ENCODE measurements at places on chromosomes 2 and 18.

DNA sequence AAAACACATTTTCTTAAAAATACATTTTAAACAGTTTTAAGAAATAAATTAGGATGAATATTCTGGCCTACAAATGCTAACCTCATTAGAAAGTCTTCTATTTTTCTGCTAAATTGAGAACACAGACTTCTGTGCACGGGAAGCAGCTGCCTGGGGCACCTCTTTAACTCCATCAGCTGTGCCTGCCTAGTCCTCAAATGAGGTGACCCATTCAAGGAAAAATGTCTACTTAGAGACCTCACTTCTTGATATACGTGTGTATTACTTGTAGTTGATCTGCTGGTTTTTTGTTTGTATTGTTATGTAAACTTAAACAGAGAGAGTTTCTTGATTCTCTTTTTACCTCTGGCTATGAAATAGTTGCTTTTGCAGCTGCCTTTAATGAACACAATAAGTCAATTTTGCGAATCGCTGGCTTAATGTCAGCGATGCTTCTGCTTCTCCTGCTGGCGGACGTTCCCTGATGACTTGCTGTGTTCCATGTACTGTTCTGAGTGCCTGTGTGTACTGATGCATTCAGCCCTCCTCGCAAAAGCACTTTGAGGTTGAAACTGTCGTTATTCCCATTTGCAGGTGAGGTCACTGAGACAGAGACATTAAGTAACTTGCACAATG lies 88.7 kb upstream of the TXNDC2 start:
- DNase-seq, result no peak

DNA sequence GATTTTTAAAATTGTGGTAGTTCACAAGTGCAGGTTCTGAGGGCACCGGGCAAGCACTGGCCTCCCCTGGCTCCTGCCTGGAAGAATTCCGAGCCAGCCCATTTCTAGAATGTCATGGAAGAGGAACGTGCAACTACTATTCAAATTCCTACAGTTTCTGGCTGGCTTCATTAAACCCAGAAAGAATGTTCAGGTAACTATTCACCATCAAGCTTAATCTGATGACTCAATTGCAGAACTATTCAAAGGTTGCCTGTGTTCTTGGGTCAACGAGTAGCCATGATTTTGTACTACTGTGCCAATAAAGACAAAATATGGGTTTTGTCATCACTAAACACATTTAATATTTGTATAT lies 14.3 kb upstream of the MFF start:
- no peak for DNase-seq

DNA sequence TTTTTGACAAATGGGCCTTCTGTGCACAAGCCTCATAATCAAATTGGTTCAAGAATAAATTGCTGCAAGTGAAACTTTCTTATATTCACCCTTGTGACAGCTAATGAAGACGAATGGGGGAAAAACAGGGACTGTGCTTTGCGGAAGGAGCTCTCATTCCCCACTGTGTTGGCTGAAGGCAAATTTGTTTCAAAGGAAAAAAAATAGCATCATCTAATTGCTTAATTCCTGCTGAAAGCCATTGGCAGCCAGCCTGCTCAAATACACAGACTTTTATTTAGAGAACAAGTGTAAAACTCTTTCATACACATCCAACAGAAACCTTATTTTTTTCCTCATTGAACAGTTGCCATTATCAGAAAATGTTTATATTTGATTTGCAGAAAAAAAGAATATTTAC lies 172.3 kb downstream of the ARL6IP6 start:
- no peak for DNase-seq

- no peak for DNase-seq
Measured at GRCh38 chr2:20235655-20236305, 10.8 kb upstream of the SDC1 start.

GRCh38 chr2:102159295-102159694 lies 16.7 kb downstream of the IL1R1 start:
- DNase-seq, result no peak

- no peak for DNase-seq
Measured at GRCh38 chr18:63320975-63321265, 1.4 kb upstream of the BCL2 start.

GRCh38 chr2:9768388-9768787 lies 74.9 kb upstream of the TAF1B start:
- DNase-seq, result no peak

GRCh38 chr2:217996361-217996760 lies 6.4 kb downstream of the TNS1 start:
- no peak for DNase-seq

DNA sequence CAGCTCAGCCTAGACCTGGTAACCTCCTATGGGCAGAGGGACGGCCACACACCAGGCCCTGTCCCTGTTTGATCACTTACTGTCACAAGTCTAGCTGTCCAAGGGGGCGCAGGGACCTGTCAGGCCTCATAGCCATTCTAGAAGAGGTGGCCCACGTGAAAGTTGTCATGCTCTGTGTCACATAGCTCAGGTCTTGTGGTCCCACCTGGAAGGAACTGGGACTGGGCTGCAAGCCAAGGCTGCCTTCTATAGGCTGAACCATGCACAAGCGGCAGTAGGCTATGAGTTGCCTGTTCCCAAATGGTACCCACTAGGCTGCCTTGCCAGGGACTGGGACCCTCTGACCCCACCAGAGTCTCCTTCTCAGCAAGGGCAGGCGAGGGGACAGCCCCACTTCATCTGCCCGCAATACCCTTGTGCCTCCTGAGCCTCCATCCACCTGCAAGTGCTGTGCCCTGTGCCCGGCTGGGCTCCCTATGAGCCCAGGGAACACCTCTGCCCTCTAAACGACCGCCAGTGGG lies 177.5 kb downstream of the ANAPC1 start:
- DNase-seq, result peak; percentile 12

DNA sequence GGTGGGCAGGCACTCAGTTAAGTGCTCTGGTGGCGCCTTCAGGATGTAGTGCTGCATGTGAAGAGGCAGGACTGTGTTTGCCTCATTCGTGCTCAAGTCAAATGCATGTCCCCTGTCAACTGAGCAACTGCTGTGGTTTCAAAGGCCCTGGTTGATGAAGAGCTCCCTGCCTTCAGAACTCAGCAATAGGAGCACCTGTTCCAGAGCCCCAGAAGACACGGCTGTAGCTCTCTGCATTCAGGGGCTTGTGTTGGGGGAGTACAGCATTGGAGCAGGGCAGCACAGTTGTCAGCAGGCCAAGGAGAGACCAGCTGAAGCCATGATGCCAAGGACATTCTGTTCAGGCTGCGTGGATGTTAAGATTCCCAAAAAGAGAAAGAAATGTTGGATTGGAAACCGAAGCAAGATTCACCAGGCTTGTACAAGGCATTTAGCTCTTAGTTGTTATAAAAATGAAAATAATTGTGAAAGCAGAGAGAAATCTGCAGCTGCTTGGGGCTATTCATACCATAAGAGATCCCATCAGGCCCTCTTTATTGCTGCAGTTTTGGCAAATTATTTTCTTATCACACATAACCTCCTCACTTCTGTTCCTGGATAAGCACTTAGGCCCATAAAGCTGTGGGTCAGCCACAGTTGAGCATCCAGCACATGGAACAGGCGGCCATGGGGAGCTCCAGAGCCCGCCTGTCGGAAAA lies 252.4 kb upstream of the ZNF521 start:
- DNase-seq, result no peak

DNA sequence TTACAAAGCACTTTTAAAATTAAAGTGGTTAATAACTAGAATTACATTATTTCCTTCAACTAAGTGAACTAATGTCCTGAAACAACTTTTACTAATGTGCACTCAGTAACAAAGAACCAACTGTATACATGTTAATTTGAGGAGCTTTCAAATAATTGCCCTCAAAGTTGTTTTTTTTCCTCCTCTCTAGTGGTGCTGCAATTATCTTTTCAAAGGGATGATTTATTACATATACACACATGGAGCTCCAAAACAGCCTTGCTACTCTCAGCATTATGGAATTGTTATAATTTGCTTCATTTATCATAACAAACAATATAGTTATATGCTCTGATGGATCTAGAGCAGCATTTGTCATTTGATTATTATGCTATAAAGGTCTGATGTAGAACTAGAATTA lies 246.3 kb upstream of the RASGRP3 start:
- no peak for DNase-seq

DNA sequence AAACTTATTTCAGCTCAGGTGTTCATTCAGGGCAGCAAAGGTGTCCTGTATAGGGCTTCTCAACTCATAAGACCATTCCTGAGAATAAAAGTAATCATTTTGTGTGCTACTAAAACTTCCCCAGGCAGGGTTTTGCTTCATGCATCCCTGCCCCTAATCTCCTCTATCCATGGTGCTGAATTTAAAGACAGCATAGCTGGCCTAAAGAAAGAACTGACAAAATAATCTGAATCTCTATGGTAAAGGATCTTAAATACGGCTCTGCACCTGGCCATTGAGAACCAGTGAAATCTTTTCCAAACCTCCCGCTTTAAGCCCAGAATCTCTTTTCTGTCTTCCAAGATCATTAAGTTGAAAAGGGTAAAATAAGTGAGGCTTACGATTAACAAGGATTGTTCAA lies 292.1 kb upstream of the KLHL29 start:
- no peak for DNase-seq

GRCh38 chr2:132589111-132589830 lies 80.7 kb downstream of the LYPD1 start:
- DNase-seq, result no peak

GRCh38 chr18:23835506-23835905 lies 146.3 kb downstream of the LAMA3 start:
- no peak for DNase-seq

GRCh38 chr2:1690056-1690775 lies 54.1 kb downstream of the PXDN start:
- no peak for DNase-seq

- peak; percentile 43 for DNase-seq
Measured at GRCh38 chr2:174485788-174486562, 854 bp downstream of the GPR155 start.

- DNase-seq, result no peak
Measured at GRCh38 chr18:32763293-32763692, 9.5 kb downstream of the KLHL14 start.

DNA sequence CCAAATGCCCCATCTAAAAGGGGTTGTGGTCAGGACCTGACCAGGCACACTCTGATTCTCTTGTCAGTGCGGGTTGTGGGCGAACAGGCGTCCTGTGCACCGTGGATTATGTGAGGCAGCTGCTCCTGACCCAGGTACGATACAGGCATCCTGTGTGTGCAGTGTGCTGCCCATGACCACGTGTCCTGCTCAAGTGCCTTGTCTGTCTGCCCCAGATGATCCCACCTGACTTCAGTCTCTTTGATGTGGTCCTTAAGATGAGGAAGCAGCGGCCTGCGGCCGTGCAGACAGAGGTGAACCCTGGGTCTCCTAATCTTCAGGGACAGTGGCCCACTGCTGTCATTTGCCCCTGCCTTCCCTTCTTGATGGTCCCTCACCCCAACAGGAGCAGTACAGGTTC lies 14.6 kb downstream of the PTPN18 start:
- DNase-seq, result peak; percentile 42

DNA sequence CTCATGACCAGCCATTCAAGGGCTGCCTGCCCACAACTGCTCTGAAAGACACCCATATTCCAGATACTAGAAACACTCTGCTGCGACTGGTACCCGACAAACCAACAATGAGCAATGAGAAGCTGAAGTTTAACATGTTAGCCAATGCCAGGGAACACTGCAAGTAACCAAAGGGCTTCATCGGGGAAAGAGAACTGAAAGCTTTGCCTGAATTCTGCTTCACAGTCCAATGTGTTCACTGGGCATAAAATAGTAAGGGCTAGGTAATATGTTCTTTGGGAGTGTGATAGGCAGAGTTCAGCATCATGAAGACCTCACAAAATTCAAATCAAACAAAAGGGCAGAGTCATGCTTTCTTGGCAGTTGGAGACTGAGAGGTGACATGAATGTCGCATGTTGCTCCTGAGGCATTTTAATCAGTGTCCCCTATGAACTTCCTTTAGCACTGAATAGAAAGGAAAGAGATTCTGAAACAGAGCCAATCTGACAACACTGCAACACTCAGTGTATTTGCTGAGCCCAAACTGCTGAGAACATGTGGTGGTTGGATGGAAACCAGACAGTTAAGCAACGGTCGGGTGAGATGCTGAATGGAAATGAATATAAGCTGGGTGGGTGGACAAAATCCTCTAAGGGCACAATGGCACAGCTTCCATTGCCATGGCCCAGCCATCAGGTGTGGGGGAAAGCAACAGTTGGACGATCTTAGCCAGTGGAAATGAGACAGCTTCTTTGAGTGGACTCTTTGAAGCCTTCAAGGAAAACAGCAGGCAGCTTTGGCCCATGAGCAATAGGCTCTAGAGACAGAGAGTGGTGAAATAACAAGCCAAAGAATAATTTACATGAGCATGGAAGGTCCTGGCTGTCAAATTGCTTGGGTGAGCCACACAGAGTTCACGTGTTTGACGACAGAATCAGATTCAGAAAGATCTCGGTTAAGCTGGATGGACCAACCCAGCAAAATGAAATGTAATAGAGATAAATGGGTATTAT lies 277.5 kb downstream of the AFF3 start:
- DNase-seq, result no peak

DNA sequence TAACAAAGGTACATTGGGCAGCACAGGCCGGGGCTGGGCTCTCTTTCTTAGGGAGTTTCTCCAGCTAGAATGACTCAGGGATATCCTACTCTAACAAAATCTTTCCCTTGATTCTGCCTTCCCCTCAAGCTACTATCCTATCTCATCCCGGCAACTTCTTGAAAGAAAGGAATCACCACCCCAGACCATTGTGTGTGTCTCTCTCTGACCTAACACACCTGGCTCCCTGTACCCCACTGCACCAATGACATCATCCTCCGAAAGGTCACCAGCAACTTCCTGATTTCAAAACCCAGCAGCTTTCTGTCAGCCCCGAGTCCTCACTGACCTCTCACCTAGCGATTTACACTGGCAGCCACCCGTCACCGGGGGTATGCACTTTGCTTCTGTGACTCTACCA lies 72.1 kb upstream of the MAP4K4 start:
- DNase-seq, result no peak

GRCh38 chr18:46364048-46364447 lies 259.9 kb downstream of the HAUS1 start:
- no peak for DNase-seq

DNA sequence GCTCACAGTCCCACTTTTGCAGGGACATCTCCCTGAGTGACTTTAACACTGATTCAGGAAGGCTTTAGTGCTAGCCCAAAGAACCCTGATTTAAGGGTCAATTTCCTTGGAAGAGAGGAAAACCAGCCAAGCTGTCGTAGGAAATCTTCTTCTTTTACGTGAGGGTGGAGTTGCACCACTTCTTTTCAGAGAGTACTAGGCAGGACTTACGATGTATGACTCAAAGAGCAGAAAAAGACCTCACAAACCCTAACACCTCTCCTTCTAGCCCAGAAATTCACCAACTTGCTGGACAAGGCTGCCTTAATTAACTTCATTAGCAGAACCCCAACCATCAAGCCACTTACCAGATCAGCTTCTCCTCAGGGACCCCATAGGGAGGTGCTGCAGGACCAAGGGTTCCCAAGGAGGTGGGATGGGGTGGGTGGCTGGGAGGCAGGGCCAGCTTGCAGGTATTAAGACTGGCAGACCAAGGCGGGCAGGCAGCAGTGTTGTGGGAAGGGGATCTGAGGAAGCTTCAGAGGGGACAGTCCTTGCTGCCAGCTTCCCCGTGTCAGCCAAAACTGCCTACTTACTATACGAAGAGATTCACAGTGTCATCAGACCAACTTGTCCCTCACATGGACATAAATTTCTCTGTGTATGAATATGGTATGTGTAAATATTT lies 6.7 kb downstream of the SERPINB2 start:
- no peak for DNase-seq

All from stimulated activated naive CD8-positive, alpha-beta T cell treated with anti-CD3 and anti-CD28 coated beads, Interleukin-15, Interleukin-2, amounts not matched to agents 100 U/mL and 50 U/mL, for 24 hours (primary cell).